ENCODE measurements at places on chromosomes 5 and 9.

DNA sequence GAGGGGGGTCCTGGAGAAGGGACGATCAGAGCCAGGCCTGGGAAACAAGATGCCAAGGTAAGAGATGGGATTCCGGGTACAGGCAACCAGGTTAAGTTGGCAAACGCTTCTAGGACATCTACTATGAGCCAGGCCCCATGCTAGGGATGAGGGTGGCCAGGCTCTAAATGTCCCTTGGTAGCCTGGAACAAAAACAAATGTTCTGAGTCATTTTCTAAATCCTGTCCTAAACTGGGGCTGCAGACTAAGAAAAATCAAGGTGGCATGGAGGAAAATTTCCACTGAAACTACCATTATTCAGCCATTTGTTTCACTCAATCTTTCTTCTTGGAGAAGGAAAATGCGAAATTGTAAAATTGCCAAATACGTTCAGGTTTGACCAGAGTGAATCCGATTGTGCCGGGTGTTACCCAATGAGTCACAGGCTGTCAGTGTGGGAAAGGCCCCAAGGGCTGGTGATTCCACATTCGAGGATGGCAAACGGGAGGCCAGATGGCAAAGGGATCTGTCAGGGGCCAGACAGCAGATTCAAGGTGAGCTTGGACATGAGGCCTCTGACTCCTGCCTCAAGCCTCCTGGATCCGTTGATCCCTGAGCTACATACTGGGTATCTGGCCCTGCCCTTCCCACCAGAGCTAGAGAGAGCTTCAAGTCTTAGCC lies 57.6 kb downstream of the PAX5 start:
- no peak for DNase-seq

DNA sequence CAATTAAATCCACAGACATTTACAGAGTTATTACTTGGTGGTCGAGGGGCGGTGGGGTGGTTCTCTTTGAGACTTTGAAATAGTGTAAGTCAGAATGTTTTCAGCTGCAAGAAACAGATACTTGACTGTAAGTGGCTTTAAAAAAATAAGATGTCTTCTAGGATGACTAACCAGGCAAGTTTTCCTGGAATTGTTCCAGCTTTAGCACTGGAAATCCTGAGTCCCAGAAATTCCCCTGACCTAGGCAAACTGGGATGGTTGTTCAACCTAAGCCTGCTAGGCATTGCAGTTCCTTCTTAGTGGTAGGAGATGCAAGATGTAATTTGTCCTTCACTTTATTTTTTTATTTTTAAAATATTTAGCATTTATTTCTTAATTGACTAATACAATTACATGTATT lies 169.5 kb upstream of the POC5 start:
- DNase-seq: no peak

DNA sequence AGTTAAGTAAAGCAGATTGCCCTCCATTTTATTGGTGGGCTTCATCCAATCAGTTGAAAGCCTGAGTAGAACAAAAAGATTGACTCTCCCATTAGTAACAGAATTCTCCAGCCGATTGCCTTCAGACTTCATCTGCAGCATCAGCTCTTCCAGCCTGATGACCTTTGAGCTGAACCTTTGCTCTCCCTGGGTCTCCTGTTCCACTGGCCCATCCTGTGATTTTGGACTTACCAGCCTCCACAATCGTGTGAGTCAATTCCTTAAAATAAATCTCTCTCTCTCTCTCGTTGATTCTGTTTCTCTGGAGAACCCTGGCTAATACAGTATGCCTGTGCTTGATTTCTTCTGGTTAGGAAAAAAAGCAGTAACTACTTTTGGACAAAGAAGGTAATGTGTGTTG lies 121.9 kb downstream of the OSTF1 start:
- DNase-seq: no peak

DNA sequence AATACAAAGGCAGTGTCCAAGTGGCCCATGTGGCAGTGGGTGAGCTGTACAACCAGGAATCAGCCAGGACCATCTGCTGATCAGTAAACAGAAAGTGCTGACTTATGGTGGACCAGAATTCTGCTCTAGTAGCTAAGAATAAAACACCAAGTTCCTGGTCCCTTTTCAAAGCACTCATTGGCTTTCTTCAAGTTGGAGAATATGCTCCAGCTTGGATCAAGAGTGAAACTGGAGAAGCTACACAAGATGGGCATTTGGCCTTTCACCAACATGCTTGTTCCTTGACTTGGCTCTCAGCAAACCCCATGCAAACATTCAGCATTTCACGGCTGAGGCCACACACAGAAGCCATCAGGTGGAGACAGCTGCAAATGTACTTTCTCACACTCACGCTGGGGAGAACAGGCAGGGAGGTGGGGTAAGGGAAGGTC lies 32.1 kb downstream of the MARCHF3 start:
- no peak for DNase-seq
